ENCODE measurements at places on chromosomes 3 and 15.

GRCh38 chr3:151591441-151591840, 130.6 kb upstream of the IGSF10 start:
- no peak for DNase-seq

DNA sequence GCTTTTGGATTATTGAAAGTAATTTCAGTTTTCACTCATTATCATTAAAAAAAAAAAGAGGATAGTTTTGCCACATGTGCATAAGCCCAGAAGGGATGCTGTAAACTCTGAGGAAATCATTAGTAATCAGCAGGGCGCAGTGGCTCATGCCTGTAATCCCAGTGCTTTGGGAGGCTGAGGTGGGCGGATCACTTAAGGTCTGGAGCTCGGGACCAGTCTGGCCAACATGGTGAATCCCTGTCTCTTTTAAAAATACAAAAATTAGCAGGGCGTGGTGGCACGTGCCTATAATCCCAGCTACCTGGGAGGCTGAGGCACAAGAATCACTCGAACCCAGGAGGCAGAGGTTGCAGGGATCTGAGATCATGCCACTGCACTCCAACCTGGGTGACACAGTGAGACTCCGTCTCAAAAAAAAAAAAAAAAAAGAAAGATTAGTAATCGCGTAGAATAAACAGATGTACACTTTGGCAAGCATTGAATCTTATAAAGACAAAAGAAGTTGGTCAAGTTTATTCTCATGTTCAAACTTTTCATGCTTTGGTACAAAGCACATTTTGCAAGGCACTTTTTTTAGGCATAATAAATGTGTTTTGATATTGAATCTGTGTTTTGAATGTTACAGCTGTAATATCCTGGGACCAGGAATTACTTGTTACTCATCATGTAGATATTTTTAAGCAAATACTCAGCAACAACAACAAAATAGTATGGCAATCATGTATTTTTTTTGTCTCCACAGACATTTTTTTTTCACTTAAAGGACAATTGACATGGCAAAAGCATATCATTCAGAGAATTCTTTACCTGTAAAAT, 93.2 kb upstream of the AGTR1 start:
- no peak for DNase-seq

- DNase-seq, result no peak
These were observed 35.8 kb upstream of the THRB start for GRCh38 chr3:24530471-24530870.

- no peak for DNase-seq
These were observed 8.5 kb upstream of the PSMD6 start for GRCh38 chr3:64031540-64032508.

DNA sequence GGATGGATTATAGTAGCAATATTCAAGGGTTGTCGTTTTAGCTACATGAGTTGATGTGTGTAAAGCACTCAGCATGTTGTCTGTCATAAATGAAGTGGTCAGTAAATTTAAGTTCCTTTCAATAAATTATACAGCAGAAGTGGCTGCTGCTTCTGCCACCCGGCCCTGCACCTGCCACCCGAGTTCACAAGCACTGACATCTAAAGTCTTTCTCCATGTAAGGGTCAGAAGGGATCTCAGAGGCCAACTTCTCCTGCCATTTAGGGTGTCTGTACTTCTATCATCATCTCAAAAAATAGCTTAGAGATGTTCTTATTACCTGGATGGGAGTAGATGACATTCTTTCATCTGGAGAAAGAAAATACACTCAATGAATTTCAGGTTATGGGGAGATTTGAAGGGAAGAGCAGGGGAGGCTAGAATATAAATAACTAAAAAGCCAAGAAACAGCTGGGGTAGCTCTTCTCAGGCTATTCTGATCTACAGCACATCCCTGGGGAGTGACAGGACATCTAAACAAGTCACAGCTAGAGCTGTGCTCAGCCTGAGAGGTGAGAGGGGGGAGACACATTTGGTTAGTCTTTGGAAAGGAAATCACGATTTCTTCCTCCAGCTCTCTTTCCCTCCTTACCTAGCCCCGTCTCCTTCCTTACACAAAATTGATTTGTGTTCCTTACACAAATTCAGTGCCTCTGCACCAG, 8.0 kb downstream of the GCSAM start:
- DNase-seq, result no peak

DNA sequence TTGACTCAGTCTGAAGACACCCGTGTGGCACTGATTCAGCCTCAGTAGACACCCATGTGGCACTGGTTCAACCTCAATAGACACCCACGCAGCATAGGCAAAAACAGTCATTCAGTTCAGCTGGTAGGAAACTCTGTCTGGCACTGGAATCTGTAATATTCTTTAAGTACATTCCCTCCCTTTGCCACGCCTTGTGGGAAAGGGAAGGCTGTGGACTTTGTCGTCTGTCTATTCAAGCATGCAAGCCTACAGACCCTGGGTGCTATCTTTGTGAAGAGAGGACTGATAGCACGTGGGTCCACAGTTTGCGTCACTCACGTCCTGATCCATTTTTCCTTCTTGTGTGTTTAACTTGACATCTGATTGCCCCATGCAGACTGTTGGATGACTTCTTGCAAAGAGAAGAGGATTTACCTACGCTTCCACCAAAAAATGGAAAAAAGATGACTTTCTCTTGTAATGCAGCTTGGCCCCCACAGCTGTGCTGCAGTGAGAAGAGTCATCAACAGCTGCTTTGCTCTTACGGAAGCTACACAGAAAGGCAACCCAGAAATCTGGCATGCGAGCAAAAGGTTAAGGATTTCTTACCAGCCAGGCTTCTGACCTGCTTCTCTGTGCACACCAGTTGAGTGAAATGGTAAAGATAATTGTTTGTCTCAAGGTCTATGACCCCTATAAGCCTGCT, 278.1 kb downstream of the ULK4 start:
- no peak for DNase-seq

DNA sequence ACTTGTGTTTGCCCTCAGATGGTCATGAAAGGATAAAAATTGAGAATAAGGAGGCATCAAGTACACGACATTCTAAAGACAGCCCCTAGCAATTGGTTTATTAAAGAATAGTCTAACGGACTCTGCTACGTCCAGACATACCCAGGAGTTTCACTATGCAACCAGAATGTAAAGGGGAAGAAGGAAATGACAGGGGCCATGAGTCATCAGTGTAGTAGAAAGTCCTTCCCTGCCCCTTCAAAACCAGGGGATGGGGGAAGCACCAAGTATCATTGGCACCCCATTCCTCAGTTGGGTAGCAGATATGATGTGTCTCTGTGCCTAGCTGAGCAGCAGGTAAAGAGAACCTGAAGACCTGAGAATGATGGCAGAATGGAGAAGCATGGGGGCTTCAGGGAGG, 367.4 kb downstream of the IL20RB start:
- DNase-seq, result no peak

DNA sequence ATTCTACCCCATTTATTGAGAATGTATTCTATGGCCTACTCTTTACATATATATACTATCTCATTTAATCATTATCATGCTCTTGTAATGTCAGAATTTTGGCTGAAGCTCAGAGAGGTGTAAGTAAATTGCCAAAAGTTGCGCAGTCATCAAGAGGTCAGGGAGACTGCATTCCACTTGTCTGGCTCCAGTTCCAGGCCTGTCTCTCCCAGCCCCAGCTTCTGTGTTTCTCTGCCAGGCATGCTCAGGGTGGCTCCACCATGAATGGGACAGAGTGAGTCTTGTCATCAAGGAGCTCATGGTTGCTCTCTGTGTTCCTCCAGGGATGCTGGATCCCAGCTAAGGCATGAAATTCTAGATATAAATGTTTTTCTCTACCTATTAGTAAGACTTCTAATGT, 635.1 kb upstream of the MDFIC2 start:
- DNase-seq, result no peak

DNA sequence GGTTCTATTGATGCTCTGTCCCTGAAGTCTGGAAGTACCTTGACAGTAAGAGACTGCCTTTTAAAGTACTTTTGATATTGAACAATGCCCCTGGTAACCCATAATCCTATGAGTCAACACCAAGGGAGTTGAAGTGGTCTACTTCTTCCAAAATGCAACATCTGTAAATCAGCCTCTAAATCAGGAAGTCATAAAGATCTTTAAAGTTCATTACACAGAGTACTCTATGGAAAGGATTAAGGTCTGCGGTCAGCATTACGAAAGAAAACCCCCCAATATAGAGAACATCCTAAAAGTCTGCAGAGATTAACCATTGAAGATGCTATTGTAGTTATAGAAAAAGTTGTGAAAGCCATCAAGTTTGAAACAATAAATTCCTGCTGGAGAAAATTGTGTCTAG, 52.7 kb upstream of the CMC1 start:
- DNase-seq, result no peak

DNA sequence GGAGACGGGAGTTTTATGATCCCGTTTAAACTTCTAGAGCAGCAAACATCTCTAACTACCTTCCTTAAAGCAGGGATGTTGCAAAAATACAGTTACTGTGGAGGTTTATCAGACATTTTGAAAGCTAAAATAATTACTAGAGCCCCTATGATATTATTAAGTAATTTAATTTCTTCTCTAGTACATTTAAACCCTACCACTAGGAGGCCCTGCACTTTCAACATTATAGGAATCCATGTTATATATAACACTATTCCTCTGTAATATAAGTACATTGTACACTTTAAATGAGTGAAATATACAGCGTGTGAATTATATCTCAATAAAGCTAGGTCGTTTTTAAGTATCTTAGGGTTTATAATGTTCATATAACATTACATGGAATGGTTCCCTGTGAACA, 11.5 kb downstream of the SETMAR start:
- no peak for DNase-seq

GRCh38 chr3:163139600-163139999, 1643.0 kb downstream of the OTOL1 start:
- DNase-seq, result no peak

DNA sequence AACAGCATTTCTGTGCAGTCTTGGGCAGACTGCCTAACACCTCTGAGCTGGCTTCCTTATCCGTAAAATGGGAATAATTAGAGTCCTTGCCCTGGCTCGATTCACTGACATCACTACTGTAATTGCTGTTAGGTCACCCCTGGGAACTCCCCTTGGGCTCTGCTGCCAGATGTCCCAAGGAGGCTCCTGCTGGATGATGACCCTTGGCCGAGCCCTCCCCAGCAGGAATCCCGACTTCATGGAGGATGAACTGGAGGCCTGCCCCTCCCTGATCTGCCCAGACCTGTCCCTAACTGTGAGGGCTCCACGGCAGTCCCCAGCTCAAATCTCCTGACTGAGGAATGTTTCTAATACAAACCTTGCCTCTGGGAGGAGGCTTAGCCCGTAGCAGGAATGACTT, 18.0 kb downstream of the ESYT3 start:
- no peak for DNase-seq

All from stimulated activated CD4-positive, alpha-beta T cell treated with anti-CD3 and anti-CD28 coated beads, Interleukin-1b, Interleukin-23, amount 100 ng/mL, for 24 hours (primary cell).